A549 (cell line): ENCODE measurements at places on chromosomes 7 and 10.

DNA sequence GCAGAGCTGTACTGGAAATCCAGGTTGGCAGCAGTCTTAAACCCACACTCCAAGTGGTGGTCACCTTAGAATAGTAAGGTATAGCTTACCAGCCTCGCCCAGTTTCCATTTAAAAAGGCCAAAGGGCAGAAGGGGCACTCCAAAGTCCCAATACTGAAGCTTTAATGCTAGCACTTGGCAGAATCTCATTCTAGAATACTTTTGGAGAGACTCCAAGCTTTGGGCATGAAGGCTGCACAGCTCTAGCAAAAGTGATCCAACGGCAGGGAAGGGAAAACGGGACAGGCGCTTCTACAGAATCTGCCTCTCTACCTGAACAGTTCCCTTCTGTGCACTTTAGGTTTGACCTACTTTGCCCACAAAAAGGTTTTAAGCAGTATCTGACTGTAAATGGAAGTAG, 19.7 kb downstream of the SMURF1 start:
- DNase-seq = no peak

GRCh38 chr10:77586719-77587415, 50.7 kb downstream of the KCNMA1 start:
- peak; percentile 71 for DNase-seq

- no peak for DNase-seq
These were observed 29.5 kb upstream of the GJD4 start for GRCh38 chr10:35575640-35576039.

GRCh38 chr10:49649936-49650723, 29.3 kb upstream of the C10orf53 start:
- no peak for DNase-seq

- no peak for DNase-seq
These were observed 15.3 kb downstream of the POT1 start for GRCh38 chr7:124914298-124914697.

- peak; percentile 87 for DNase-seq
These were observed 69.5 kb upstream of the PODXL start for GRCh38 chr7:131625817-131626372.

- peak; percentile 19 for DNase-seq
These were observed 1.2 kb downstream of the ANTXRL start for GRCh38 chr10:46287846-46288477.

GRCh38 chr7:77197141-77197540, 2.5 kb downstream of the FGL2 start:
- DNase-seq = no peak
